ENCODE measurements at places on chromosomes 5 and 9. TPM values are rescaled to one million over a fixed set of nuclear protein-coding genes. Genes with fewer than 3 reads are reported as not detected.

The TAF11L5 gene
- polyA plus RNA-seq: not detected

GRCh38 chr5:143208781-143209510 lies 194.5 kb downstream of the NR3C1 start:
- H3K36me3 ChIP-seq: no peaks in the 10 kb centered on the region
- H3K27ac ChIP-seq: no peak overlapping the region

GRCh38 chr5:97694091-97694490 lies 511.0 kb upstream of the RIOK2 start:
- H3K4me1 ChIP-seq: no peaks in the 10 kb centered on the region
- H3K27me3 ChIP-seq: no peaks in the 10 kb centered on the region
- no peaks in the 10 kb centered on the region for H3K36me3 ChIP-seq
- H3K4me3 ChIP-seq: no peak overlapping the region
- H3K27ac ChIP-seq: no peak overlapping the region

DNA sequence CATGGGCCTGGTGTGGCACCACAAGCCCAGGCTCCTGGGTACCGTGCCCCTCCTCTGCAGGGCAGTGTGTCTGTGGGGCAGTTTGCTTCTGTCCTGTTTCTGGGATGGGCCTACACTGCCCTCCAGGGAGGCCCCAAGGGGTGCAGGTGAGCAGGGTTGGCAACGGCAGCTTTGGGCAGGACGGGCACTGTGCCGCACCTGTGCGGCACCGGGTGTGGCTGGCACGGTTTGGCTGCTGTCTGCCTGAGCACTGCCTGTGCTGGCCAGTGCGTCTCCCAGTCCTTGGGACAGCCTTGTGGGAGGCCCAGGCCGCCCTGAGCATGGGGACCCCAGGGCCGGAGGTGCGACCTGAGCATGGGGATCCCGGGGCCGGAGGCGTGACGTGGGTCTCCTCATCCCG lies 37.2 kb downstream of the RXRA start:
- no peak for DNase-seq
- no peak overlapping the region for H3K27ac ChIP-seq
- no peaks in the 10 kb centered on the region for H3K27me3 ChIP-seq
- H3K36me3 ChIP-seq: no peaks in the 10 kb centered on the region
- no peak overlapping the region for H3K4me3 ChIP-seq

DNA sequence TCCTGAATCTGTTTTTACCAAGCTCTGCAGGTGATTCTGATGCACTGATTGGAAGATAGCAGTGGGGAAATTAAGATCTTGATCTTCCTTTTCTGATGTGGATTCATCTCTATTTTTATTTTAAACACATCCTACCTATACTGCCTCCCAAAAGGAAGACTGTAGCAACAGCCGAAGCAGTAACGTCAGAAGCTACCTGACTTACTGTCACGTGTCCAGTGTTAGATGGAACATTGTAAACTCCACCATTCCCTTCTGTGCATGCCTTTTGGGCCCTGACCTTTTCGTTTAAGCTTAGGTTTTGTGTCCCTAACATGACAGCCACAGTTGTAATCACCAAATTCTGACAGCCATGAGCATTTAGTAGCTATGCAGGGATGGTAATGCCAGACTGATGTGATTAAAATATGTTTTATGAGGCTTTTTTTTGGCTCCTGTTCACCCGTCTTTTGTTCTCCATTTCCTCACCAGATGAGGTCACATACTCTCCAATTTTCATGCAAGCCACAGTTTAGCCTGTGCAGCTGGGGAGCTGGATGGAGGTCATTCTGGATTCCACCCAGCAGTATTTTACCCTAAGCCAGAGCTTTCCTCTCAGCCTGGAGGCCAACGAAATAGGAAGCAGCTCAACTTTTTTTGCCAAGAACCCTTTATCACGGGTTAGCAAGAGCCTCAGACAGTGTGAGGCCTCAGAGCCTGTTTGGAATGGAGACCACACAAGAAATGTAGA lies 15.6 kb upstream of the FOXD1 start:
- no peaks in the 10 kb centered on the region for H3K4me1 ChIP-seq
- H3K27me3 ChIP-seq: no peaks in the 10 kb centered on the region
- no peaks in the 10 kb centered on the region for H3K36me3 ChIP-seq
- peak; percentile 56 for DNase-seq

The PRRX2 gene
- 14.2 TPM for polyA plus RNA-seq

DNA sequence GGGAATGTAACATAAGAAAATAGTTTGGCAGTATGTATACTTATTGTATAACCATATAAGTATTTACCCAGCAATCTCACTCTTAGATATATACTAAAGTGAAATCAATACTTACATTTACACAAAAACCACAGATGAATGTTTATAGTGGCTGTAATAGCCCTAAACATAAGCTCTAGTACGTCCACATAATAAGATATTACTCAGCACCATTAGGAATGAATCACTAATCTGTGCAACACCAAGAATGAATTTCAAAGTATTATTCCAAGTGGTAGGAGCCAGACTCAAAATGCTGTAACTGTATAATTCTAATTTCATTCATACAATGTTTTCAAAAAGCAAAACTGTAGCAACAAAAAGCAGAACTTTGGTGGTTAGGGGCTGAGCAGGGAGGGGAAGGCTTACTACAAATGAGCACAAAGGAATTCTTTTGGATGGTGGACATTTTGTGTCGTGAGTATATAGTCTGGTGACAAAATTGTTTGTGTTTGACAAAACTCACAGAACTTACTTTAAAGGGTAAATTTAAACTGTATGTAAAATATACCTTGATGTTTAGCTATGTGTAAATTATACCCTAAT lies 11.9 kb upstream of the C5orf46 start:
- no peak overlapping the region for H3K27ac ChIP-seq
- H3K4me1 ChIP-seq: no peaks in the 10 kb centered on the region
- no peaks in the 10 kb centered on the region for H3K36me3 ChIP-seq
- no peak overlapping the region for H3K4me3 ChIP-seq
- peaks cover 11% of the 10 kb centered on the region for H3K27me3 ChIP-seq
- no peak for DNase-seq

The POLR3G gene
- 2.1 TPM for polyA plus RNA-seq

- no peaks in the 10 kb centered on the region for H3K36me3 ChIP-seq
- no peaks in the 10 kb centered on the region for H3K27me3 ChIP-seq
Observed at GRCh38 chr5:150595466-150596031, 44.9 kb upstream of the SYNPO start.

The PRR7 gene
- polyA plus RNA-seq: not detected

The PRDM9 gene
- not detected for polyA plus RNA-seq

DNA sequence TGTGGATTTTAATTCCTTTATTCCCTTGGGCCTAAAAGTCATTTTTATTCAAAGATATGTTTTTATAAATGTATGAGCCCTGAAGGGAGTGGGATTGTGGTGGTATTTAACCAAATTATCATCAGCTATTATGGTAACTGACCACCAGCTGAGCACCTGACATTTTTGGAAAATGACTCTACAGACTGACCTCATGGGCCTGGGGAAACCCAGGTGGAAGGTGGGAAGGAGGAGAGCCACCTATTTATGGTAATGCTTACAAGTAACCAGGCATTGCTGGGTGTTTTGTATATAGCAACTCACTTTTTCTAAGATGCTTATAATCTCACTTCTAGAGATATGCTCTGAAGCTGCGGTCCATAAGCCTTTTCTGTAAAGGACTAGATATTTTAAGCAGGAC lies 22.3 kb upstream of the NFIB start:
- H3K27ac ChIP-seq: no peak overlapping the region
- DNase-seq: no peak
- no peaks in the 10 kb centered on the region for H3K4me1 ChIP-seq
- H3K27me3 ChIP-seq: peaks cover 3% of the 10 kb centered on the region
- no peaks in the 10 kb centered on the region for H3K36me3 ChIP-seq
- no peak overlapping the region for H3K4me3 ChIP-seq

DNA sequence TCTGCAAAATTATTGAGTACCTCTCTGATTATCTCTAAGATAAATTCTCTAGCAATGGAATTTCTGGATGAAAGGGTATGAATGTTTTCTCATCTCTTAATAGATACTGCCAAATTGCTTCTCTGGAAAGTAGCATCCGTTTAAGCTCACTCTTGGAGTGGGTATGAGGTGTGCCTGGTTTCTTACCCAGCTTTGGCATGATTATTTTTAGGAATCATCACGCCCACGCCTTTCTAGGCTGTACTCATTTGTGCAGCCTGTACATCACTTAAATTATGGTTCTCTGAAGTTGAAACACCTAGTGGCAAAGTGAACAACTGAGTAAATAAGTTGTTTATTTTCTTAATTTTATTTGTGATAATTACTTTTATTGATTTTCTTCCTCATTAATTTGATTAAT lies 156.5 kb upstream of the IL12B start:
- H3K36me3 ChIP-seq: no peaks in the 10 kb centered on the region
- DNase-seq: no peak
- H3K27me3 ChIP-seq: no peaks in the 10 kb centered on the region
- no peaks in the 10 kb centered on the region for H3K4me1 ChIP-seq
- H3K27ac ChIP-seq: no peak overlapping the region

- no peak overlapping the region for H3K4me3 ChIP-seq
- H3K36me3 ChIP-seq: no peaks in the 10 kb centered on the region
- H3K4me1 ChIP-seq: no peaks in the 10 kb centered on the region
- no peaks in the 10 kb centered on the region for H3K27me3 ChIP-seq
- no peak for DNase-seq
- H3K27ac ChIP-seq: no peak overlapping the region
Observed at GRCh38 chr5:110618941-110619340, 107.5 kb downstream of the TMEM232 start.

DNA sequence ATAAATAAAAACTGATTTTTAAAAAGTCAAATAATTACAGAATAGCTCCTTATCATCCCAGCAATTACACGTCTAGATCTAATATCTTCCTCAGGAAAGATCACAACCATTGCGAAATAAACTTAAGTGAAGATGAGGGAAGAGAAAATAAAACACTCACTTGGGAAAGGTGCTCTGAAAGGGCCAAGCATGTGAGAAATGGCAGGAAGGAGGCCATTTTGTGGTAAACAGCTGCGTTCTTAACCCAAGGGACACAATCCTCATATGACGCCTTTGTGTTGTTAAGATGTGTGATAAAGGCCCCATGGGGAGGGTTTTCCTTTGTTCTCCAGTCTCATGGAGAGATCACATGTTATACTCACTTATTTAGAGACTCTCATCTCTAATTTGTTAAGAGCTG lies 32.5 kb downstream of the JAKMIP2 start:
- H3K36me3 ChIP-seq: no peaks in the 10 kb centered on the region
- H3K4me1 ChIP-seq: no peaks in the 10 kb centered on the region
- no peak overlapping the region for H3K27ac ChIP-seq

DNA sequence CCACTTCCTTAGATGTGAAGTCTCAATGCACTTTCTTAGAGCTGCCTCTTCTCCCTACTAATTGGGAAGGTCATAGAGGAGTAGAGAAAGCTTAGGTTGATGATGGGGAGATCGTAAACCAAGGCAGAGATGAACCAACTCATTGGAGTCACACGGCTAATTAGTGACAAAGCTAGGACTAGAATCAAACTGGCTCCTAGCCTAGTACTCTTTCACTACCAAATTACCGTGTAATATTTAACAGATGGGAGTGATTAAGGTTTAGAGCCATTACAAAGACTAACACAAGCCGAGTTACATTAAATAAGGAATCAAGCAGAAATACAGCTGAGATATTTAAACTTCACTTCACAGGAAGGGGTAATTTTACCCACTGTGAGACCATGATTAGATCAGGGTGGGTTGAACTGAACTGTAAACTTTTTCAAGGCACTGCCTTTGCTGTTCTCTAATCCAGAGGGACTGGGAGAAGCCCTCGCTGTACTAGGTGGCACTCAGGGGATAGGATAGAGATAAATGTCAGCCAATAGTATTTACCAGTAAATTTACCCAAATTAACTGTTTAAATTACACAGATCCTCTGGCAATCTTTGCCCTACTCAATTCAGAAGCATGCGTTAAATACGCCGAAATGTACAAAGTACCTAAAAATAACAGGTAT lies 166.4 kb upstream of the PIK3R1 start:
- no peak overlapping the region for H3K27ac ChIP-seq
- no peaks in the 10 kb centered on the region for H3K27me3 ChIP-seq
- H3K4me3 ChIP-seq: no peak overlapping the region
- no peaks in the 10 kb centered on the region for H3K4me1 ChIP-seq
- no peaks in the 10 kb centered on the region for H3K36me3 ChIP-seq
- no peak for DNase-seq

The UGT3A1 gene
- polyA plus RNA-seq: not detected

DNA sequence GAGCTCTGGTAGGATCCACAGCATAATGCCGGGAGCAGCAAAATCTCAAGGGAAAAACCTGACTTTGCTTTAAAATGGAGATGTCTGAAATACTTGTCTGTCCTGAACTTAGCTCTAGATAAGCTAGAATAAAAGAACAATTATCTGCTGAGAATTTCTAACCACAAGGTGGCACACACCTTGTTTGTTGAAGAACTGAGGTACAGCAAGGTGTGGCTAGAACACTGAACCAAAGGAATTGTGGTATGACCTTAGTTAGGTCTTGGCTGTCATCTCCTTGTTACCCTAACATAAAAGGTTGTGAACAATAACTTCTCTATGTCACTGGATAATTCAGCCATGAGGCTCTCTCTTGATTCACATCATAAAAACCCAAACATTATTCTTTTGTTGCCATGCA lies 72.3 kb upstream of the ANXA1 start:
- H3K36me3 ChIP-seq: no peaks in the 10 kb centered on the region
- H3K4me3 ChIP-seq: no peak overlapping the region
- DNase-seq: no peak
- peaks cover 4% of the 10 kb centered on the region for H3K27me3 ChIP-seq

The THOC3 gene
- 34.4 TPM for polyA plus RNA-seq
